ENCODE measurements at places on chromosomes 6 and 20.

DNA sequence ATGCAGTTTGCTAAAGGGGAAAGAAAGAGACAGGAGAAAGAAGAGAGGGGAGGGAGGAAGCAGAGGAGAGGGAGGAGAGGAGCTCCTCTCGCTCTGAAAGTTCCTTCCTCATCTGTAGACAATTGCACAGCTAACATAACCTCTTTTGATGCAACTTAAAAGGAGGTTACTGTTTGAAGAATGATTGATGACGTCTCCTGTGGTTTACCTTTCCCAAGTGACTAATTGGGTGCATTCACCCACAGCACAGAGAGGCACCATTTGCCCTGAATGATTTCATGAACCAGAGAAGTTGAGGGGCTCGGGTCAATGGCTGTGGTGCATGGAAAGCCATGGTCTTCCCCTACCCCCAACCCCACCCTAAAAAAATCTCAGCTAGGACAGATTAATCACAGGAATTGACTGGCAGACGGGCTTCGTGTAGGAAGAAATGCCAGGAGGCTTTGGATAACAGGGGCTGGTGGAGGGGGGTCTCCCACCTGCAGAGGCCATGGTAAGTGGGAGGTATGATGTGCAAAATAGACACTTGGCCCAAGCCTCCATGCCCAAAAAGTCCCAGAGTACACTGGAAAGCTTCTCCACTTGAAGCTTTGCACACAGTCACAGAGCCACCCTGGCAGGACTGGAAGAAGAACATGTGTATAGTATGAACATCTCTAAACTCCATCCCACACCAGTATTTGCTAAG is 213.7 kb downstream of the ANKRD60 start:
- DNase-seq: no peak

- no peak for DNase-seq
These were observed 6.2 kb upstream of the DDX43 start for GRCh38 chr6:73388433-73388799.

- DNase-seq: no peak
These were observed 72.9 kb downstream of the TOX2 start for GRCh38 chr20:43987531-43987930.

DNA sequence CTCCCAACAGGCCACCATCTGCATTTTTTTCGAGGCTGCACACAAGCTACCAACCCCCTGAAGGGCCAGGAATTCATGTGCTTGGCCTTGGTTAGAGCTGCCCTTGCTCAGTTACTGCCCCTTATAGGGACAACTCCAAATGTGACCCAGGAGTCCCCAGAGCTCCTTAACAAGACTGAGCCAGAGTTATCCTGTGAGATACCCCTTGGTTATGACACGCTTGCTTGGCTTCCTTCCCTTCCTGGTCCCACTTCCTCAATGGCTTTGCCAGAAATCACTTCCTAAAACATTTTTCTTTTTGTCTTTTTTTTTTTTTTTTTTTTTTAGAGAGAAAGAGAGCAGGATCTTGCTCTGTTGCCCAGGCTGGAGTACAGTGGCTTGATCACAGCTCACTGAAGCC is 8.9 kb downstream of the TREM1 start:
- no peak for DNase-seq

DNA sequence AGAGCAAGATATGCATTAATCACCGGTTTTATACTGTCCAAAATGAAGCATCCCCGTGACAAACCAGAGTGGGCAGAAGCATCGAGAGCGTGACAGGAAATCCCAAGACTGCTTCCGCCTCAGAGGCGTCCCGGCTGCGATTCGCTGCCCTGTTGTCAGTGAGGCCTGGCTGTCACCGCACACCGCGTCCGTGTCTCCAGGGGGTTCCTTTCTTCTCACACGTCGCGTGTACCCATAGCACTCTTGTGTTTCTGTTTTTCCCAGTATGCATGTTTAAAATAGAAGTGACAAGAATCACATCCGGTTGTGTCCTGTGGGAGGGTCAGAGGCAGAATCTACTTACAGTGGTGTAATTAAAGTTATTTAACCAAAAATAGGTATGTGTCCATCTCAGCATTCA is 8.3 kb upstream of the ADRM1 start:
- DNase-seq: no peak

DNA sequence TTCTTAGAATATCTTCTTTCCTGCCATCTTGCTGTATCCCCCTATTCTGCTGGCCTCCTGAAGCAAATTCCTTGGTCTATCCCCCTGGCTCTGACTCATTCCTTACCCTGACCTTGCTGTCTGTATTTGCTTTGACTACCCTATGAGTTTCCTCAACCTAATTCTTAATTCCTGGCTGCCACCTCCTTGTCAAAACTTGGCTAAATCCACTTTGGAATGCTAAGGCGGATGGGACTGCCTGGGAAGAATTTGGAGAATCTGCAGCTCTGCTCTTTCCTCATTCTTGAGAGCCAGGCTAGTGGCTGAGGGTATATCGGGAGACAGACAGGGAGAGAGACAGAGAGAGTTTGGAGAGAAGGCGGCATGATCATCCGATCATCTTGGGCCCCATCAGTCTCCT is 24.4 kb downstream of the CAP2 start:
- DNase-seq: no peak

- DNase-seq: no peak
These were observed 7.1 kb downstream of the TRIM26 start for GRCh38 chr6:30206152-30206551.

DNA sequence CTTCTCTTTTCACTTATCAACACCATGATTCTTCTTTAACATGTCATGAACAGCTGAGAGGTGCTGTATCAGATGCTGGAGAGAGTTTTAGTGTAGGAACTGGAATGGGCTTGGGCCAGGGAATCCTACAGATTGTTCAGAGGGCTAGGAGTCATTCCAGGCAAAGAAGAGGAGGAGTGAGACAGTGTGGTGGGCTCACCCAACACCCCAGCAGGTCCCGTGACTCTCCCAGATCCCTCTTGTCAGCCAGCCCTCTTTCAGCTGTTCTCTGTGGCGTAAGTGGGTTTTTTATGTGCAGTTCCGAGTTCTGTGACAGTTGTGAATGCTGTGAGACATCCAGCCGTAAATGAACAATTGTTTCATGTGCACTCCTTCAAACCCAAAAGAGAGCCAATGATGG is 31.4 kb upstream of the CEP162 start:
- DNase-seq: no peak

DNA sequence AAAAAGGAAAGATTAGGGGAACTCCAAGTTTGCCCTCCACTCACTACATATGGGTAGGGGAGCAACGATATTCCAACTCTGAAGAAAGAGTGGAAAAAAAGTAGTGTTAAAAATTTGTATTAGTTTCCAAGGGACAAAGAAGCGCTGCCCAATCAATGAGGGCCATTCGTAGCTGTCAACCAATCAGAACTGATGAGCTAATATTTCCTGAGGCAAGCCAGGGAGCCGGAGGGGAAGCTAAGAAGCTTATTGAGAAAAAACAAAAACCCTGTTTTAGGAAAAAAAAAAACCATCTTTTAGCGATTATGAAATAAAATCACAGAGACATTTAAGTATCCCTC is 59.5 kb downstream of the TRIM38 start:
- DNase-seq: peak; percentile 52

GRCh38 chr6:143236151-143236798 is 175.6 kb downstream of the AIG1 start:
- no peak for DNase-seq

- no peak for DNase-seq
These were observed 43.1 kb downstream of the UST start for GRCh38 chr6:148789948-148790347.

DNA sequence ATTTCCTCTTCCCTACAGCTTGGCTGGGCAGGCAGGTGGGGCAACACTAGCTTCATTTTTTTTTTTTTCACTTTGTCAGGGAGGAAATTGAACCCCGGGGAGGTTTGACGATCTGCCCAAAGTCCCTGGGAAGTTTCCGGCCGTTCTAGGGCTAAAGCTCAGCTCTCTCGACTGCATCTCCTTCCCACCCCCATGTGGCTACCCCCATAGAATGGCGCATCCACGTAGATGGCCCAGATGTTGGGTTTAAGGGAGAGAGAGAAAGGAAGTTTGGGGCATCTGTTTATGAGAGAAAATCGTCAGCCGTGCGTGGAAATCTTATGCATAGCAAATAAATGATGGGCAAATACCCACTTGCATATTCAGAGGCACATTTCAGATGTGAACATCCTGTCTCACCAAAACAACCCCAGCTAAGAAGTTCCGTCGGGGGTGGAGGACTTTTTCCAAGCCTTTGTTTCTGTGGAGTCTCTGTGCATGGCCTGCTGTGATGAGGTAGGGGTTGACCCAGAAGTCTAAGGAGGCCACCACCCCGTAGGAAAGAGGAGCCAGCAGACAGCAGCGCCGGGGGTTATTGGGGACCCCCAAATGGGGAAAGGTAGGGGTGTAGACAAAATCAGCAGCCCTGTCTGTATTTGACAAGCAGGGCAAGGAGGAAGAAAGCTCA is 40.5 kb upstream of the ZNF831 start:
- DNase-seq: peak; percentile 32

DNA sequence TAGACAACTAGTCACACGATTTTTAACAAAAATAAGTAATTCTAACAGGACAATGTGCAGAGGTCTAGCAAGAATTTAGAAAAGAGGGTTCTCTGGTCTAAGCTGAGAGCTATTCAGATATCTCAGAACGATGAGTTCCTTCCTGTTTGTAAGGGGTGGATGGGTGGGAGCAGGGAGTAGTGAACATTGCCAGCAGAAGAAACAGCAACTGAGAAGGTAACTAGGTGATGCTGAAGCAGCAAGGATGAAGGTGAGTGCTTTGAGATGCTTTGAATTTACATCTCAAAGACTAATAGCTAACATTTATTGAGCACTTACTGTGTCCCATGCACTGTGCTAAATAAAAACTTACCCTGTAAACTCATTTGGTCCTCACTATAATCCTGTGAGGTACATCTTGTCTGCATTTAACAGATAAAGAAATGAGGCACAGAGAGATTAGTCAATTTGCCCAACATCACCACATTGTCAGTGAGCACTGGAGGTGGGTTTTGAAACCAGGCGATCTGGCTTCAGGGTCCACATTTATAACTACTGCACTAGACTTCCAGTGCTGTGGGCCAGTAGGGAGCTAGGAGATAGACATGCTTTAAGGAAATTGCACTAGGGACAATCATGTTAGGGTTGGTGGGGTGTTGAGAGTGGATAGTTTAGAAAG is 15.7 kb downstream of the BRD2 start:
- DNase-seq: no peak

- DNase-seq: no peak
These were observed 8.5 kb downstream of the ARG1 start for GRCh38 chr6:131581523-131581922.

GRCh38 chr6:19812512-19813119 is 24.6 kb upstream of the ID4 start:
- DNase-seq: no peak

DNA sequence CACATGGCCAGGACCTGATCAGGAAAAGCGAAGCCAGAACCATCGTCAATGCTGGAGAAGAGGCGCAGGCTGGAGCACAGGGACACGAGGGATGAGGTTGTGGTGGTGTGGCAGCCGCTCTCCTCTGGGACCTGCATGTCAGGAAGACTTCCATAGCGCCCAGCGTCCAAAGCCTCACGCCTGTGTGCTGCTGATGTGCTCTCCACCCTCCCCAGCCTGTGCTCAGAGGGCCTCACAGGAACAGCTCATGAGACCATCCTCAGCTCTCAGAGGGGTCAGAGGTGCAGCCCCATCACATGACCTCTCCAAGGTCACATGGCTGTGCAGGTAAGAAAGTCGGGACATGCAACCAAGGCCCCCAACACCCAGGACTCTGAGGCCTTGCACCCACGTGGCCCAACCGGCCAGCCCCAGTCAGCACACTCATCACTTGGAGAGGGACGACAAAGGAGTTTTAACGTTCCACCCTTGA is 84.4 kb downstream of the NINL start:
- DNase-seq: no peak

DNA sequence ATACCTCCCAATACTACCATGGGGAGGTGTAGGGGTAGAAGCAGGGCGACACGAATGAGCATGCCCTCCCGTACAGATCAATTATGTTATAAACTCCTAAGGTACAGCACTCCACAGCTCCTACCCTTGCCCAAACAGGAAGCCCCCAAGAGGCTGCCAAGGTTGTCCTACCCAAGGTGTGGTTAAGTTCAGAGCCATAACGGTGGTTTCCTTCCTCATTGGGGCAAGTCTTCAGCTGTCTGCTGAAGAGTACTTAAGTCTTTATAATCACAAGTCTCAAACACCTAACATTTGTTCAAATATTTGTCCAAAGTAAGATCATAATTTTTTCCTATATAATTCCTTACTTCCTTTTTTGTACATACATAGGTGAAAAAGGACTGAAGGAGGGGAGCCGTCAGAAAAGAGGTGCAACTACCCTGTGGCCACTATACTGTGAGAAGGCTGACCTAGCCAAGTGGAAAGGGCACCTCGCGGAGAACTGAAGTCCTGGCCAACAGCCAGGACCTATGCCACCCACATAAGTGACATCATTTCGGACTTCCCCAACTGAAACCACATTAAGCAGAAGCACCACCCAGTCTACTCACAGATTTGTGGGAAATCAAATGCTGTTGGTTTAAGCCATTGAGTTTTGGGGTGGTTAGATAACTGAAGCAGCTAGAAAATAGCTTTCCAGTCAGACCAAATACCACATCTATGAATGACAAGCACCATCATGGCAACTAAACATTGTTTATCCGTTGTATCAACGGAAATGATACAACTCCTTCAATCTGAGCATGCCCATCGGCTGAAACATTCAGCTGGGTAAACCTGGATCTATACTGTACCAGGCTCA is 2.9 kb upstream of the RAB22A start:
- peak; percentile 61 for DNase-seq

- no peak for DNase-seq
These were observed 151.3 kb downstream of the RALGAPA2 start for GRCh38 chr20:20561172-20561571.

GRCh38 chr6:53306819-53307347 is 41.9 kb downstream of the ELOVL5 start:
- peak; percentile 54 for DNase-seq

GRCh38 chr6:84522135-84522549 is 242.3 kb downstream of the TBX18 start:
- DNase-seq: no peak

DNA sequence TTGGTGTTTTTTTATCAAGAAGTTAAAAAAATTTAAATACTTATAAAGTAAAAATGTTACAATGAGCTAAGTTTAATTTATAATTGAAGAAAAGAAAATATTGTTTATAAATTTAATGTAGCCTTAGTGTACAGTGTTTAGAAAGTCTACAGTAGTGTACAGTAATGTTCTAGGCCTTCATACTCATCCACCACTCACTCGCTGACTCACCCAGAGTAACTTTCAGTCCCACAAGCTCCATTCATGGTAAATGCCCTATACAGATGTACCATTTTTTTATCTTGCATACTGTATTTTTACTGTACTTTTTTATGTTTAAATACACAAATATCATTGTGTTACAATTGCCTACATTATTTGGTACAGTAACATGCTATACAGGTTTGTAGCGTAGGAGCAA is 26.0 kb downstream of the HTR1E start:
- no peak for DNase-seq
